Stimulated activated CD8-positive, alpha-beta memory T cell treated with anti-CD3 and anti-CD28 coated beads, Interleukin-7, amount 100 ng/mL, for 1 hour (primary cell): ENCODE measurements at places on chromosomes 4 and X.

GRCh38 chr4:1375051-1375721 is 28.2 kb downstream of the UVSSA start:
- no peak for DNase-seq

GRCh38 chr4:186685767-186686183 is 37.9 kb downstream of the FAT1 start:
- no peak for DNase-seq

GRCh38 chrX:78979789-78980464 is 34.7 kb downstream of the P2RY10 start:
- DNase-seq: no peak

DNA sequence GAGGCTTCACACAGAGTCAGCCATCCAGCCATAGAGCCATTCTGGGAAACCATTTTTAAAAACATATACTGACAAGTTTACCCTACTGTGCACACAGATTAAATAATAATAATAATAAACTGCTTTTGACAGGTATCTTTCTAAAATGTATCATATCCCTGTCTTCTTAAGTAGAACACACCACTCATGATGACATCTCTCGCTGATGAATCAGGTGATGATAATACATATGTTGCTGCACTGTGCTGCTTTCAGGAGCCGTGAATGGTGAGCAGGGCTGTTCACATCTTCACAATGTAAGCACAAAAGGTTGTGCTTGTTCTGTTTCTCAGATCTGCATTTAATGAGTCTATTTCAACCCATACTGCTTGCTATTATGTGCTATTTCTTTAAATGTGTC is 3.5 kb downstream of the MTNR1A start:
- DNase-seq: no peak

DNA sequence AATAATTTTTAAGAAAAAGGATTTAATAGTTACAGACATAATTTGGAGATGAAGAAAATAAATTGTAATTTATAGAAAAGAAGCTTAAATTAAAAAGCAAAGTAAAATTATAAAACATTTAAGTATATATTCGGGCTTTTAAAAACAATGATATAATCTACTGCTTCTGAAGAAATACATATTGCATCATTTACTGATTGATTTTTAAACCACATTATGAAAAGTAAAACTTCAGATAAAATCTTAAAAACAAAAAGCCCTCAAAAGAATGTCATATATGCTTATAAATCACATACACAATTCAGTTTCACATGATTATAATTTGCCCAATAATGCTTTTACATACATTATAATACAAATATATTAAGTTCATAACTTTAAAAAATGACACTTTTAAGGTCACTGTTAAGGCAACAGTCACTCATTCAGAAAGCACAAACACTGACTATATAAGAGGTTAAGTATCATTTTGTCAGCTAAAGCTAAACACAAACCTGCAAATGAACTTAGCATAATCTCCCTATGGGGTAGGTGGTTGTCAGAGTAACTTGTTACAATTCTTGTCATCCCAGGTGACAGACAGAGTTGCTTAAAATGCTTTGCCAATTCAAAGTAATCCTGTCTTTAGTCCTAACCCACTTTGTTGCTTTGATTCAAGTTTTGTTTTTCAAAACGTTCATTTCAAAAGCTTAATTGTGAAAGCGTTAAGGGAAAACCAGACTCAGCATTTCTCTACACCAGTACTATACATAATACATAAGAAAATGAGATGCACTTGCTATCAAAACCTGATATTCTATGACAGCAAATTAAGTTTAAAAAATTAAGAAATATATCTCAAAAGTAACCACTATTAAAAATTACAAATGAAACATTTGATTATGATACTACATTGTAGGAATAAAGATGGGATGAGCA is 90.6 kb upstream of the MAB21L2 start:
- no peak for DNase-seq

GRCh38 chrX:152038804-152039203 is 64.3 kb upstream of the GABRE start:
- no peak for DNase-seq

DNA sequence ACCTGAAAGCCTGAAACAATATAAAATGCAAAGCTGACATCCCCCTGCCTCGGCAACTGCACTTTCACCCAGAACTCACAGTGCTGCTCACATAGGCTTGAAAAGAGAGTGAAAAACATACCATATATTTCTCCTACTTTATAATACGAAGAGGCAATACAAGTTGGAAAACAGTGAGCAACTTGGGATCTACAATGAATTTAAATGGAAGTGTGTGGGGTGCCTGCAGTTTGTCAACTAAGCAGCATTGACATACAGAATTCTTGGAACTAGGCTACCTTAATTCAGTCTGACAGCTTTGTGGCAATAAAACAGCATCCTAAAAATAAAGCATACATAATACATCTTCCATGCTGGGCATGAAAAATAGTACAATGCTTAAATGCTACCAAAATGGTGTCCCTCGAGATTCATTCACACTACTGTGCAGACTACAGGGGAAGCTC is 8.0 kb downstream of the GASK1B start:
- DNase-seq: no peak
